ENCODE measurements at places on chromosomes 2 and 18.

- DNase-seq: no peak
Observed at GRCh38 chr2:161552015-161552414, 72.2 kb upstream of the SLC4A10 start.

DNA sequence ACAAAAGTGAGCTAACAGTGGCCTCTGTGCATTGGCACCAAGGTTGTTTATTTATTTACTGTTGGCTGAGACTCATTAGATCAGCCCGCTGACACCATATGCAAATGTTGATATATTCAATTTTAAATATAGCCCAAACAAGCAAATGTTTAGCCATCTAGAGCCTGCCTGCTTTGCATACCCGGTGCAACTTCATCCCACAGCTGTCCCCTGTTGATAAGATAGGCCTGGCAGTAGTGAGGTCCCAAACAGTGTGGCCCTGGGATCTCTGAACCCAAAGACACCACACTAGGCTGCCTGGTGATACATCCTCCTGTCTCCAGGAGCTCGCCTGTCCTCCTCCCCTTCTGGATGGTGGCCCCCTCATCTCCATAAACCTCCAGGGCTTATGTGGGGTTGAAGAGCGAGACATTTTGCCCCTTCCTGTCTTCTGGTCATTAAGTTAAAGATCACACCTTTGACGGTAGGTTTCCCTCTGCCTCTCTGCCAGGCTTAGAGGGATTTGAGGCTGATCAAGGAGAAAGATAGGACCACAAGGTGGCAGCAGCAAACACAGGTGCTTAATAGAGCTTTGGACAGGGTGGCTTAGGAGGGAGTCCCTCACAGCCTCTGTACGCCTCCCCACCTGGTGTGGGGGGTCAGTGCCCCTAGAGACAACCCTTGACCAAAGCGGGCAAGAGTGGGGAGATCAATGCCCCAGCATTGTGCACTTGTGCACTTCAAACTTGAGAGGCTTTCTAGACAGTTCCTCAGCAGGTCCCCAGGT is 23.7 kb upstream of the MYO5B start:
- peak; percentile 18 for DNase-seq

DNA sequence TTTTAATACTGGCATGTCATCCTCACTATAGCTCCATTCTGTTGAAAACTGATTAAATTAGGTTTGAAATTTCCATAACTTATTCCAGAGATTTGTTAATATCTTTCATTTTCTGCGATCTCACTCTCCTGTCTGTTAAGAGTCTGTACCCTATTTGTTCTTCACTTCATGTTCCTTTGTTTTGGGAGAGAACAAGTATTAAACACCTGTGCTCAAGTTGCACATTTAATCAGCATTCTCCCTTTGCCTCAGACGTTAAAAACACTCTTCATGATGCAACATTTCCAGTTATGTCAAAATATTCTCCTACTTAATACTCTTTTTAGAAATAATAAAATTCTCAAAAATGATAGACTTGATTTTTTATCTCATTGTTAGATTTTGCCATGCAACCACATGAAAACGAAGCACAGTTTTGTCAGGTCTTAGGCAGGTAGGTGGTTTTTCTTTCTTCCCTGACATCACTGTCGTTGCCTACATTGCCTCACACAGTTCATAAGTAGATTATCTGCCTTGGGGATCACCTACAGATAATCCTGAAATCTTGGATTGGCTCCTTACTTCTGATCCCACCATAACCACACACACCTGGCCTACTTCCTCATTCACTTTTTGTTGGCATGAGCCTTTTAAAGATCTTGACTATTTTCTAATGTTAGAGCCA is 109.9 kb downstream of the GAREM1 start:
- no peak for DNase-seq

DNA sequence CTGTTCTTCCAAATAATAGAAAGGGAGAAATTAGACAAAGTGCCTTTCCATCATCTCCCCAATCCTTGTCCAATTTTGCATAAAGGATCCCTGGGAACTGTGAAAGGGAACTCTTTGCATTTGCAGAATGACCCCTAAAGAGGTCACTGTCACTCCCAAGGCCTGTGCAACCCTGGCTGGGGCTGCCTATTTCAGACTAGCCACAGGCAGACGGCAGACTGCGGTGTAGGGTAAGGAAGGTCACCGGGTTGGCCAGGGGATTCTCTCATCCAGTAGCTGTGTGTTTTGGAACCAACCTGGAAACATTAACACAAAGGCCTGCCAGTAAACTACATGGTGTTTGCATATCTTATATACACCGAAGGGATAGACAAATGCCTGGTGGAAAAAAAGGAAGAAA is 818.7 kb downstream of the BCL11A start:
- DNase-seq: no peak

DNA sequence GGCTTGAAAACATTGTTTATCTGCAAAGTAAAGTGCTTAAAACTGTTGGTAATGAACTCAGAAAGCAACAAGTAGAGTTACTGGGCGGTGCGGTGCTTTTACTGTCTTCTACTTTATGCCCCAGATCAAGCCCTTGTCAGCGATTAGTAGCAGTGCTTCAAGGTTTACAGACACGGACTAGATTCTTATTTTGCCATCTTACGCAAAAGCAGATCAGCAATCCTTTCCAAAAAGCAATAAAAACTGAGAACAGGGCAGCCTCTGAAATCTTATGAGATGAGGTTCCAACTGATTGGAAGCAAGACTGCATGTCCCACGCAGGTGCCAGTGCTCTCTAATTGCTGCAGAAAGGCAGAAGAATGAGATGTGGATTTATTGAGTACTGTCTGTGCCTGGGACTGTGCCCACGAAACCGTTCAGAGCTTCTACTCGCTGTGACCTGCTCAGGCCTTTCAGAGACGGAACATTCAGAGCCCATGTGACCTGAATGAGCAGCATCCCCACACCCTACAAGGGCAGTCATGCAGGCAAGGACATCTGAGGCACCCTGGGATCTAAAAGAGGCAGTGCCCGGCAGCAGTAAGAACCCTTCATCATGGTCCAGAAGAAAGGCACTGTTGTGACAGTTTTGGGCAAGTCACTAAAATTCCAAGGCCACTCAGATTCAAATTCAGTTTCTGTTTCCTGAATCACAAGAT is 15.7 kb downstream of the COL4A3 start:
- DNase-seq: no peak

Data from stimulated activated naive CD8-positive, alpha-beta T cell treated with anti-CD3 and anti-CD28 coated beads, Interleukin-15, Interleukin-2, amounts not matched to agents 100 U/mL and 50 U/mL, for 24 hours (primary cell).